ENCODE measurements at places on chromosomes 7 and 10.

- DNase-seq: no peak
Measured at GRCh38 chr10:96672481-96673175, 47.7 kb downstream of the PIK3AP1 start.

DNA sequence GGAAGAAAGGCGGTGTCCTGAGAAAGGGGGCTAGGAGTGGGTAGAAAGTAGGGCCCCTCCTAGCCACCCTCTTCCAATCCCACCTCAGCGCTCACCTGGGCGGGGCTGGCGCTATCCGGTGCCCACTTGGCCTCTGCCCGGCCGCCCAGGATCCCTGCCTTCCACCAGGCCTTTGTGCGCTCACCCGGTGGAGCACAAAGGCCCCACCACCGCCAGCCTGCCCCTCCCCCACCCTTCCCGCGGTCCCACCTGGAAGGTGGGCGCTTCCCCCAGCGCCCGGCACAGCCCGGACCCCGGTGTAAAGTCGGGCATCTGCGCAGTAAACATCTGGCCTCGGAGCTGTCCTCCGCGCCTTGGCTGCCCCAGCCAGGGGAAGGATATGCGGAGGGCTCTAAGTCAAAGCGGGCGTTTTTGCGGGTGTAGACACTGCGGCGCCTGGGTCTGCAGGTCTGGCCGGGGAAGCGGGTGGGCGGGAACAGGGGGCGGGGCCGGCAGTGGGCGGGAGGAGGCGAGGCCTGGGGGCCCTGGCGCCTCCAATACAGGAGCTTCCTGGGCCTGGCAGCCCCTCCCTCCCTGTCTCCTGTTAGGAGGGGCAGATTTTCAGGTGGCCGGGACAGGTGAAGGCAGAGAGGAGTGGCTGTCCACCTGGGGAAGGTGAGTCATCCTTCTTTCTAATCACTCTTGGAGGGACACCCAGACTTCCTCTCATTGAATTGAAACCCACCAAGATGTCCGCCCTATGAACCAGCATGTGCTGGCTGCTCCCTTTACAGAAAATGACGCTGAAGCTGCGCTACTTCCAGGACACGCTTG lies 49.3 kb downstream of the PNLIPRP2 start:
- peak; percentile 45 for DNase-seq

GRCh38 chr10:124053971-124054370 lies 39.4 kb downstream of the CHST15 start:
- DNase-seq: no peak

- no peak for DNase-seq
Measured at GRCh38 chr10:120578134-120578533, 121.1 kb downstream of the PLPP4 start.

GRCh38 chr7:55526770-55527169 lies 45.5 kb downstream of the VOPP1 start:
- DNase-seq: peak; percentile 91

- DNase-seq: no peak
Measured at GRCh38 chr10:31204090-31204489, 114.9 kb upstream of the ZEB1 start.

DNA sequence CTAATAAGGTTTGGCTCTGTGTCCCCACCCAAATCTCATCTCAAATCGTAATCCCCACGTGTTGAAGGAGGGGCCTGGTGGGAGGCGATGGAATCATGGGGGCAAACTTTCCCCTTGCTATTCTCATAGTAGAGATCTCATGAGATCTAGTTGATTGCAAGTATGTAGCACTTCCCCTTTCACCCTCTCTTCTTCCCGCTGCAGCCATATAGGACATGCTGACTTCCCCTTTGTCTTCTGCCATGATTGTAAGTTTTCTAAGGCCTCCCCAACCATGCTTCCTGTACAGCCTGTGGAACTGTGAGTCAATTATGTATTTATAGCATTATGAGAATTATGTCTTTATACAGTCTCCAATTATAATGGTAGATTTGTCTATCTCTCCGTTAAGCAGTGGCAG lies 594.5 kb downstream of the ACTR3B start:
- no peak for DNase-seq

- DNase-seq: peak; percentile 96
Measured at GRCh38 chr7:143884969-143885559, 16.9 kb downstream of the TCAF1 start.

- peak; percentile 28 for DNase-seq
Measured at GRCh38 chr10:69957886-69958555, 94.6 kb upstream of the MACROH2A2 start.

DNA sequence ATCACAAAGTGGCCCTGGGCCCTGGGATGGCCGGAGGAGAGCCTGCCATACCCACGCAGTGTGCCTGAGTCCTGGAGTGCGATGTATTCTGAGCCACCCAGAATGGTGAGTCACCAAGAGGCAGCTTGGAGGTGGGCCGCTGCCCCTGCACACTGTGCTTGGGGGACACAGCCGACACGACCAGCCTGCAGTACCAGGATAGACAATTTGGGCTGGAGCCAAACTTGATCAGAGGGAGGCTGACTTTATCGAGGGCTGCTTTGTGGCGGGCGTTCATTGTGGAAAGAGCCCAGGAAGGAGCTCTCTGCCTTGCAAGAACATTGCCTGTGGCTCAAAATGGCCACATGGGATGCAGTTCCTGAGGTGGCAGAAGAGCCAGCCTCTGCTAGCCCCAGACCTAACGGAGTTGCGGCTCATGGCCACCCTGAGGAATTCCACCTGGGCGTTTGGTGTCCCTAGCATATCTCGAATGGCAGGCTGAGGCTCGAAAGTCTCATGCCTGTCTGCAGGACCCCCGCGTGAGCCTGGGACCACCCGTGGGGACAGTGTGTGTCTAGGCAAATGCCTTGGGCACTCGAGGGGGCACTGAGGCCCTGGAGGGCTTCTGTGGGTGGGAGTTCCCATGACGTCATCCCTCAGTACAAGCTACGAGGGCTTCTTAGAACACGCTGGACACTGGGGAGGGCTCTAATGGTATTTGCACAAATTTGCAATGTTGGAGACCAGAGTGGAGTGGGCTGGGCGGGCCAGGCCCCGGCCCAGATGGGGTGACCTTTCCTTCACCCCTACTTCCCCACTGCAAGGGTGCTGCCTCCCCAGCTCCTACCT lies 79.7 kb downstream of the LHPP start:
- DNase-seq: no peak

GRCh38 chr7:6161463-6162330 lies 110.7 kb downstream of the CYTH3 start:
- DNase-seq: no peak

GRCh38 chr10:7659560-7659959 lies 7.2 kb downstream of the ITIH5 start:
- no peak for DNase-seq

Measured in brain (organoid and tissue), 16 donors.